ENCODE measurements at places on chromosomes 6 and 20.

DNA sequence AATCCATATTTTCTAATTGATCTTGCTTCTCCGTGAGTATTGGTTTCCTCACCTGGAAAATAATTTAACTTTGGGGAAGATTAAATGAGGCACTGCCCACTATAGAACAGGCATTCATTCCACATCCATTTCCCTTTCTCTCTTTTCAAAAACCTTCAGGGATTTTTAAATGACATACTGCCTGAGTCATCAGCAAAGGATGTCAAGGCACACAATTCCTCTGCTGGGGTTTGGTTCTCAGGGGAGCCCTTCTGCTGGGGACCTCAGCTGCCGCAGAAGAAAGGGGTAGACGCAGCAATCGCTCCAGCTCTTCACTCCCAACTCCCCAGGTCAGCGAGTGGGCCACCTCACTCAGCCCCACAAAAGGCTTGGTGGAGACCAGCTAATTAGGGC is 90.7 kb upstream of the BACH2 start:
- no peak for DNase-seq

- no peak for DNase-seq
These were observed 64.8 kb downstream of the TSHZ2 start for GRCh38 chr20:53036992-53037391.

DNA sequence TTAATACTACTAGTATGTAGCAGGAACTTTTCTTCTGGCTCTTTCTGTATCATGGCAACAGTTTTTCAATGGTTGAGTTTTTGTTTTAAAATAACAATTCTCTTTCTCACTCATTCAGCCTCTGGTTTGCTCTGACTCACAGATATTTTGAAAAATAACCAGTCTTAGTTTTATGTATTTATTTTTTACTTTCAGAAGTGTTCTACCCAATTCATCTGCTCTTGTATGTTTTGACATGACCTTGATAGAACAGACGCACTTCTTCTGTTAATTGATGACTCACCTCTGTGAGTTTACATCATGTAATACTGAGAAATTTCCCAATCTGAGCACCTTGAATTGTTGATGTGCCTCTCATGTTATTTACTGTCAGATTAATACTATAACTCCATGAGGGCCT is 178.9 kb downstream of the SASH1 start:
- DNase-seq: no peak

DNA sequence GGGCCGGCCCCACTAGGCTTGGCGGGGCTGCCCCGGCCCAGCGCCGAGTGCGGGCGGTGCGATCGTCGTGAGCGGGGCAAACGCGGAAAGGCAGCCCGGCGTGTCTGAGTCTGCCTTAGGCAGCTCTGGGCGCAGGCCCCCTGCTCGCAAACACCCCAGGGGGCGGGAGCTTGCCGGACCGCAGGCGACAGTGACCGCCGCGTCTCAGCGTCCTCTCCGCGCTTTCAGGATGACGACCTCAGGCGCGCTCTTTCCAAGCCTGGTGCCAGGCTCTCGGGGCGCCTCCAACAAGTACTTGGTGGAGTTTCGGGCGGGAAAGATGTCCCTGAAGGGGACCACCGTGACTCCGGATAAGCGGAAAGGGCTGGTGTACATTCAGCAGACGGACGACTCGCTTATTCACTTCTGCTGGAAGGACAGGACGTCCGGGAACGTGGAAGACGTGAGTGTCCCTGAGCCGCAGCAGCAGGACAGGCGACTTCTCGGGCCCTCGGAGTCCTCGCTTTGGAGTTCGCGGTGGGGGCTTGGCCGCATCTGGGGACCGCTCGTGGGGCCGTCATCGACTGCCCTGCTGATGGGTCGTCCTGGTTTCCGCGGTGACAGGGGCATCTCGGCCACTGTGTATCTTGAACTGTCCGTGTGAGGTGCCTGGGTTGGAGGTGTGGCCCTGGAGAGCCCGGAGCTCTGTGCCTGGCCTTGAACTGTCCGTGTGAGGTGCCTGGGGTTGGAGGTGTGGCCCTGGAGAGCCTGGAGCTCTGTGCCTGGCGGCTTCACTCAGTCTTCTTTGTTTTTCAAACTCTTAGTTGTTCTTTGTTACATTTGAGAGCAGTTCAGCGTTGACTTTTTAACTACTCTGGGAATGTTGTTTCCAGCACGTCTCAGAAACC is 786 bp downstream of the ADRM1 start:
- no peak for DNase-seq

GRCh38 chr20:46828471-46828870 is 66.2 kb upstream of the EYA2 start:
- DNase-seq: no peak

- DNase-seq: no peak
These were observed 20.2 kb upstream of the HLA-DOA start for GRCh38 chr6:33029328-33030184.

DNA sequence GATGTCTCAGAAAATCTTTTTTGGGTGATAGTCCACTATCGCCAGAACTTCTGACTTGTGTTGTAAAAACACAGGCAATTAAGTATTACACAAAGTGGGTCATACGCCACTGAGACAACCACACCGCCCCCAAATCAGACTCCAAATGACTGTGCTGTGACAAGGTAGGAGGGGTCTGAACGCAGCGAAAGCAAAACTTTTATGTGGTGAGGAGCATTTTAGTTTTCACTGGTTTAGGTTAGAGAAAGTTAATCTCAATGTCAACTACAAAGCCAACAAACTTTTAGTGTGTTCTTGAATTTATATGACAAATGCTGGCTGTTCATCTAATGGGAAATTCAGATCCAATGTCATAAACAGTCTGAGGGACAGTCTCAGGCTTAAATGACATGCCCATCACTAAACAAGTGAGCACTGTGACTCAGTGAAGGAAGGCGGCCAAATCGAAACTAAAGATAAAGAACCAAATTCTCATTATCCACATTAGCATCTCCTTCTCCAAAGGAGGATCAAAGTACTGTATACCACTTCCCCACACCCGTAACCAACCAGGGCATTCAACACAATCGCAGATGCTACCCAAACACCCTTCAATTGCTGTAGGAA is 186.7 kb downstream of the GJA10 start:
- peak; percentile 59 for DNase-seq

All from activated CD4-positive, alpha-beta T cell treated with anti-CD3 and anti-CD28 coated beads, Interleukin-2, amount 50 U/mL, for 1 hour (primary cell).